ENCODE measurements at places on chromosomes 16 and 17.

- no peak for DNase-seq
Observed at GRCh38 chr16:85370881-85371651, 242.1 kb upstream of the GSE1 start.

- DNase-seq = no peak
Observed at GRCh38 chr16:67953641-67954375, 9.9 kb upstream of the LCAT start.

GRCh38 chr16:57049678-57050077 lies 42.7 kb upstream of the CPNE2 start:
- no peak for DNase-seq

- DNase-seq = no peak
Observed at GRCh38 chr17:67258821-67259468, 13.9 kb upstream of the HELZ start.

DNA sequence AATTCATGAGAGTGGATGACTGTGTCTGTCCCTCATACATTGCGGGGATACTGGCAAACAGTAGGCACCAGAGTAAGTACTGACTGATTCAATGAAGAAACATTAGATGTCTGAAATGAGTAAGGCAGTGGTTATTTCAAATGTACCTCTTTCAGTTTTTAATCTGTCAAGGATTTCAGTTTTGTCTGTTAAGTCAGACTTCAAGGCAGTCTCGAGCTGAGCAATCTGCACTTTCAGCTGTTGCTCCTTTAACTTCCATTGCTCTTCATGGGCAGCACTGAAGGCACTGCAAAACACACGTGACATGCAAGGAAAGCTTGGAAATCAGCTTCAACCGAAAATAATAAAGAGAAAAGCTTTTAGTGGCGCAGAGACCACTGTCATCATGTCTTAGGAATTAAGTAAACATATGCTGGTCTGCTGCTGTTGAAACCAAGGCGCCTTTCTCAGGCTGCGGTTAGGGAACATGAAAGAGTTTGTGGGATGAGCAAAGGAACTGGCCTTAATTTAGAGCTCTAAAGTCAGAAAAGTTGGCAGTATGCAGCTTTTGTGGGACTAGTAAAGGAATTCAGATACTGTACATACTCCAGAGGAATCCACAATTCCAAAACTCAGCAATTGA lies 38.8 kb downstream of the RPGRIP1L start:
- DNase-seq = no peak

- no peak for DNase-seq
Observed at GRCh38 chr16:1151424-1152122, 1.3 kb upstream of the CACNA1H start.
